Cardiac muscle cell (in vitro differentiated cells and primary cell): ENCODE measurements at places on chromosomes 2 and 18. TPM values are rescaled to one million over a fixed set of nuclear protein-coding genes. Genes with fewer than 3 reads are reported as not detected.

The MSH6 gene
- total RNA-seq = 80.7 and 84.0 TPM in 2 replicates

The L3MBTL4 gene
- total RNA-seq = 5.8 and 7.7 TPM in 2 replicates

The GKN2 gene
- not detected in 2 replicates for total RNA-seq

The KLHL30 gene
- total RNA-seq = 25.9 and 31.7 TPM in 2 replicates

The TBR1 gene
- 0.25 and 0.48 TPM in 2 replicates for total RNA-seq

The TFCP2L1 gene
- total RNA-seq = not detected in 2 replicates

The ZNF513 gene
- total RNA-seq = 29.7 and 31.7 TPM in 2 replicates

The ADRA2B gene
- total RNA-seq = 27.4 and 61.8 TPM in 2 replicates

The HOXD13 gene
- not detected in 2 replicates for total RNA-seq

The SCN7A gene
- 0.42 and 1.3 TPM in 2 replicates for total RNA-seq

The C2orf78 gene
- total RNA-seq = 0.18 TPM in 1 of 2 replicates, not detected in the other

The HOXD9 gene
- total RNA-seq = not detected in 2 replicates

The CGREF1 gene
- 0.48 and 1.8 TPM in 2 replicates for total RNA-seq

The SLC16A14 gene
- total RNA-seq = 1.7 and 7.5 TPM in 2 replicates

The LYPD1 gene
- 2.3 and 2.7 TPM in 2 replicates for total RNA-seq

The NR4A2 gene
- total RNA-seq = 0.04 and 0.36 TPM in 2 replicates
